ENCODE measurements at places on chromosomes 2 and 18.

GRCh38 chr2:74513605-74514367, 464 bp upstream of the TLX2 start:
- no peak for DNase-seq

- no peak for DNase-seq
Measured at GRCh38 chr2:183505911-183506310, 381.7 kb downstream of the NUP35 start.

DNA sequence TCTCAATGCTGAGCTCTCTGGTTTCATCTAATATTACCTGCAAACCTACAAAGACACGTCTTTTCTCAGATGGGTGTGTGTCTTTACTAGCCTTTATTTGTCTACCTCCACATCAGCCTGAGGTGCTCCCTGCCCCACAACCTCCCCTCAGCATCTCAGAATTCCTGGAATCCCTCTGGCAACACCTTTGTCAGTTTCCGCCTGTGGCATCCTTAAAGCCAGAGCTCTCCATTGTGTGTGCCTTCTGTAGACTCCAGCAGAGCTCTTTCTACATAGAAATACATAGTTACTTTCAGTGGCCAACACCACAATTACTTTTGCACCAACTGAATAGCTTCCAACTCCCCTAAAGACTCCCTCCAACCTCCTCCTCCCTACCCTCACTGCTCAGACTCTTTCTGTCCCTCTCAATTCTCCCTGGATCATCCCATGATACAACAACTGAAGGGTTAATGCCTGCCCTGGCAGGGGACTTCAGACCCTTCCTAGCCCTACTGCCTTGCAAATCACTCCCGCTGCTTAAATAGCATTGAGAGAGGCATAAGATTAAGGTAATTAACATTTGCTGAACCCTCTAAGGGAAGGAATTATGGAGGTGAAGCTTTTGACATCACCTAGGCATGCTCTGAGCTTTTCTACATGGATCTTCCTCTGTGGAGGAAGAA, 39.6 kb upstream of the RMDN2 start:
- no peak for DNase-seq

GRCh38 chr2:197307933-197308521, 2.6 kb downstream of the ANKRD44 start:
- no peak for DNase-seq

GRCh38 chr2:237400199-237400598, 13.8 kb downstream of the COL6A3 start:
- DNase-seq, result no peak

- DNase-seq, result no peak
Measured at GRCh38 chr2:167114018-167114417, 225.7 kb downstream of the XIRP2 start.

DNA sequence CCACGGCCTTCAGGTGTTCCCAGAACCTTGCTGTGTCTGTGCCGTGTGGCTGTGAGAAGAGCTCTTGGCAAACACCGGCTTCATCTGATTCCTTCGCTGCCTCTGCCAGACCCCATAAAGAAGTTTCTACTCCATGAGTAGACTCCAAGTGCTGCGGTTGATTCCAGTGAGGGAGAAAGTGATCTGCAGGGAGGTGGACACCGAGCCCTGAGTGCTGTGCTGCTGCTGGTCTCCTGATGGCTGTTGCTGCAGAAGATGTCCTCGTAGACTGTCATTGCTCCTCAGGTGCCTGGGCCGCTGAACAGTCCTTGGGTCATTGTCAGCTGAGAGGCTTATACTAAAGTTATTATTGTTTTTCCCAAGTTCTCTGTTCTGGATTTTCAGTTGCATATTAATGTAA, 19.6 kb downstream of the ASB1 start:
- no peak for DNase-seq

DNA sequence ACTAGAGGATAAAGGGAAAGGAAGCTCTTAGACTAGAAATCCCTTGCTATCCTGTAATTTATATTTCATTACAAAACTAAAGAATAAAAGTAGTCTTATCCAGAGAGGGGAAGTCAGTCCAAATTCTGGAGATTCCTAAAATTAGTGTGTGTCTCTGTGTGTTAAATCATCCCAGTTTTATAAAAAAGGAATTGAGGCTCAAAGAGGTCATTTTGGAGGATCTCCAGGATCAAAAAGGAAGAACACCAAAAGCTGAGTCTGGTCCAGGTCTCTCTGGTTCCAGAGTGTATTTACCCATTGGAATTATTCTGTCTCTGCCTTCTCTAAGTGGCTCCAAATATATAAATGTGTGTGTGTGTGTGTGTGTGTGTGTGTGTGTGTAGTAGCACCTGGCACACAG, 166.7 kb downstream of the NRXN1 start:
- DNase-seq, result no peak

- DNase-seq, result peak; percentile 29
Measured at GRCh38 chr2:138744713-138745112, 35.5 kb downstream of the NXPH2 start.

GRCh38 chr2:168698969-168699368, 103.5 kb upstream of the NOSTRIN start:
- peak; percentile 46 for DNase-seq

- no peak for DNase-seq
Measured at GRCh38 chr2:33317369-33318007, 159.0 kb upstream of the RASGRP3 start.

DNA sequence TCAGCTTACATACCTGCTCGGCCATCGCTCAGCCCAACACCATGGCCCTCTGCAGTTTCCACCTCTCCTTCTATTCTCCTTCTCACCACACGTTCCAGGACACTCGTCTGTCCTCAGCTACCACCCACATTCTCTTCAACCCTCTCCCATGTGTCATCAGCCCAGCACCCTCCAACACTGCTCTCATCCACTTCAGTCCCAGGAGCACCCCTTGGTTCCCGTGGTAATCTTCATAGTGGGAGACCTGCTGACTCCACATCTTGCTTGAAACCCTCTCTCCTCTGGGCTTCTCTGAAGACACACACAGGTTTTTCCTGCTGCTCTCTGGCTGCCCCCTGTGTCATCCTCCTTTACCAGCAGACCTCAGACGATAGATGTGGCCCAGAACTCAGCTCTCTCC, 228.7 kb downstream of the GBX2 start:
- DNase-seq, result no peak

DNA sequence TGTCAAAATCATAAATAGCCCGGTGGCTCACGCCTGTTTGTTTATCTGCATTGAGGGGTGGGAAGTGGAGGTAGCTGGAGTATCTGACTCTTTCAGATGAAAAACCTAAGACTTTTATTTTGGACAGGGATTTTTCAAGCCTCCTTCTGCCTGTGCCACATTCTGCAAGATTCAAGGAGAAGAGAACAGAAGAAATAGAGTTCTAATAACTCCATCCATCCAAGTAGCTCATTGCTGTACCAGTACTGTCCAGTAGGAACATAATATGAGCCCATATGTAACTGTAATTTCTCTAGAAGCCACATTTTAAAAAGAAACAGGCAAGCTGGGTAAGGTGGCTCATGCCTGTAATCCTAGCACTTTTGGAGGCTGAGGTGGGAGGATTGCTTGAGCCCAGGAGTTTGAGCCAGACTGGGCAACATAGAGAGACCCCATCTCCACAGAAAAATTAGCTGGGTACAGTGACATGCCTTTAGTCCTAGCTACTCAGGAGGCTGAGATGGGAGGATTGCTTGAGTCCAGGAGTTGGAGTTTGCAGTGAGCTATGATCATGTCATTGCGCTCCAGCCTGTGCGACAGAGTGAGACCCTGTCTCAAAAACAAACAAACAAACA, 35.4 kb upstream of the NT5DC4 start:
- no peak for DNase-seq

- DNase-seq, result no peak
Measured at GRCh38 chr2:44674473-44675284, 266.8 kb upstream of the SIX3 start.

GRCh38 chr2:207055257-207055656, 110.5 kb downstream of the KLF7 start:
- no peak for DNase-seq

GRCh38 chr2:39625193-39625926, 40.4 kb upstream of the TMEM178A start:
- DNase-seq, result no peak

Measured in DMS 273 treated with DMSO at 0.1 percent for 48 hours (cell line).